Lung (tissue), 17 donors: ENCODE measurements at places on chromosomes 2 and 18. TPM values are rescaled to one million over a fixed set of nuclear protein-coding genes. Genes with fewer than 3 reads are reported as not detected.

The NYAP2 gene
- 1.5 TPM for total RNA-seq

The CPLX4 gene
- total RNA-seq: not detected

The MLPH gene
- 154 TPM for total RNA-seq

The LOXHD1 gene
- total RNA-seq: 3.1 TPM

The TMEM247 gene
- not detected for total RNA-seq

The ZNF521 gene
- total RNA-seq: 48.8 TPM

The KIAA2012 gene
- total RNA-seq: 5.3 TPM

The STON1 gene
- total RNA-seq: 13.4 TPM

The GCA gene
- total RNA-seq: 74.6 TPM

The SPC25 gene
- 2.1 TPM for total RNA-seq

The GALNT14 gene
- 2.8 TPM for total RNA-seq

The ATL2 gene
- total RNA-seq: 53.1 TPM

The DYNC2LI1 gene
- 21.3 TPM for total RNA-seq

The PLGLB1 gene
- total RNA-seq: 0.92 TPM

The CYP27C1 gene
- total RNA-seq: 2.9 TPM

The AP1S3 gene
- 6.3 TPM for total RNA-seq

The SLC4A3 gene
- 1.8 TPM for total RNA-seq

The PNKD gene
- 119 TPM for total RNA-seq

The HOXD12 gene
- total RNA-seq: not detected

The CRYGC gene
- not detected for total RNA-seq

The WDSUB1 gene
- 18.3 TPM for total RNA-seq

The AQP12B gene
- not detected for total RNA-seq

The SP5 gene
- total RNA-seq: 4.2 TPM

The ANKRD53 gene
- 0.82 TPM for total RNA-seq

The PECR gene
- 14.3 TPM for total RNA-seq

The B3GNT7 gene
- 73.7 TPM for total RNA-seq

The CNDP1 gene
- not detected for total RNA-seq

The ASXL3 gene
- total RNA-seq: 3.6 TPM

The ZEB2 gene
- 176 TPM for total RNA-seq

The TFCP2L1 gene
- total RNA-seq: 2.8 TPM

The PTPRN gene
- 0.21 TPM for total RNA-seq

The DQX1 gene
- not detected for total RNA-seq

The SCN2A gene
- 0.31 TPM for total RNA-seq

The CRYGA gene
- total RNA-seq: not detected

The CCDC102B gene
- 30.4 TPM for total RNA-seq

The CERKL gene
- 12.0 TPM for total RNA-seq

The GLI2 gene
- 9.2 TPM for total RNA-seq

The CDC42EP3 gene
- total RNA-seq: 59.0 TPM

The AFF3 gene
- 24.3 TPM for total RNA-seq

The AGXT gene
- total RNA-seq: not detected

The ASB18 gene
- total RNA-seq: not detected

The NCKAP1 gene
- 93.7 TPM for total RNA-seq

The GALR1 gene
- not detected for total RNA-seq

The GCKR gene
- 0.31 TPM for total RNA-seq

The AGFG1 gene
- 58.9 TPM for total RNA-seq

The PJVK gene
- total RNA-seq: 4.0 TPM

The MTHFD2 gene
- total RNA-seq: 84.1 TPM

The TNFAIP6 gene
- 6.0 TPM for total RNA-seq

The MAP4K4 gene
- total RNA-seq: 91.7 TPM

The RBBP8 gene
- 33.8 TPM for total RNA-seq

The LYPD6 gene
- 6.3 TPM for total RNA-seq

The MAP3K19 gene
- total RNA-seq: 21.1 TPM

The HOXD3 gene
- total RNA-seq: 2.5 TPM

The APLF gene
- 11.8 TPM for total RNA-seq

The STAT4 gene
- total RNA-seq: 4.6 TPM

The GAD1 gene
- total RNA-seq: 1.4 TPM
